ENCODE measurements at places on chromosomes 1 and 21.

DNA sequence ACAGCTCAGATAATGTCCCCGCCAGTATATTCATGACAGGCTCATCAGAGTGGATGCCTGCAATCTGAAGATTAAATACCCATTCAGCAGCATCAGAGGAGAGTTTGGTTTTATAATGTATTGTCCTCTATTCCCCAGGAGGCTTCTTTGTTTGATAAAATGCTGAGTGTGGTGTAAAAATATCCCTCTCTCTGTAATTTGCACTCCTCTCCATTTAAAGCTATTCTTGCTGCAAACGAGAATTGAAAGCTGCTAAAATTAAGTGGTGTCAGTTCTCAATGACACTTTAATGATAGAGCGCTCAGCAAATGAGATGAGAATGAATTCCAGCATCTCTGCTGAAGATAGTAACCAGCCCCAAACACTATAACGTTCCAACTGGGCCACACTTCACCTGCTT is 205.7 kb upstream of the RRP15 start:
- no peak for DNase-seq

- DNase-seq, result no peak
Measured at GRCh38 chr1:185559684-185560331, 174.4 kb upstream of the HMCN1 start.

- no peak for DNase-seq
Measured at GRCh38 chr21:42694751-42695696, 41.6 kb downstream of the PDE9A start.

GRCh38 chr1:51897699-51898031 is 19.1 kb upstream of the NRDC start:
- no peak for DNase-seq

GRCh38 chr1:220217383-220217988 is 54.8 kb downstream of the RAB3GAP2 start:
- no peak for DNase-seq

- DNase-seq, result no peak
Measured at GRCh38 chr1:229862017-229862774, 204.8 kb upstream of the GALNT2 start.

GRCh38 chr1:10853701-10854100 is 57.3 kb upstream of the CASZ1 start:
- no peak for DNase-seq

DNA sequence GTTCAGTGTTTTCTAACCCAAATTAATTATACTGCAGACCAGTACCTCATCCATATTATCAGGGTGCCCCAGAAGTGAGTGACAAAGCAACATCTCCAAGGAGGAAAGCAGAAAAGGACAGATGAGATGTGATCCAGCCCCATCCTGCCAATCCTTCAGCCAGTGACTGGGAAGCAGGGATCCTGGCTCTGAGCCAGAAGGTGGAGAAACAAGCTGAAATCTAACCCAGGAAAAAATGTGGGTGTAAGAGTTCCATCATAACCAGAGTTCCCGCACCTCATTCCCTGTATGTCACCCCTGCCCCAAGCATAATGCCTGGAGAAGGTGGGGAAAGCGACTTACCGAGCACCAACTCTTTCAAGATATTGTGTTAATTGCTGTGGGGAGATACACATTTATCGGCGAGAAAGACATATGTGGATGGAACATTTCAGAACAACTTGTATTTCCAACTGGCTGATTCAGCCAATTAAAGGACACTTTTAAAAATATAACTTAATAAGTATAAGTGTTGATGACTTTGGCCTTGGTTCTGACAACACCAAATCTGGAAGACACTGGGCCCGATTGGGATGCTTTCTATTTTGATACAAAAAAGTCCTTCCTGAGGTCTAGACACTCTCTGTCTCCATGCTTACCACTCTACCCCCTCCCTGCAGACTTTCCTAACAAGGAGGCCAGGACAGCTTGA is 14.9 kb downstream of the PLEKHA6 start:
- no peak for DNase-seq

- no peak for DNase-seq
Measured at GRCh38 chr1:156717351-156717750, 10.9 kb upstream of the METTL25B start.

GRCh38 chr1:175511496-175511895 is 231.9 kb downstream of the TNR start:
- no peak for DNase-seq

GRCh38 chr1:78227705-78228635 is 182.2 kb downstream of the GIPC2 start:
- no peak for DNase-seq

DNA sequence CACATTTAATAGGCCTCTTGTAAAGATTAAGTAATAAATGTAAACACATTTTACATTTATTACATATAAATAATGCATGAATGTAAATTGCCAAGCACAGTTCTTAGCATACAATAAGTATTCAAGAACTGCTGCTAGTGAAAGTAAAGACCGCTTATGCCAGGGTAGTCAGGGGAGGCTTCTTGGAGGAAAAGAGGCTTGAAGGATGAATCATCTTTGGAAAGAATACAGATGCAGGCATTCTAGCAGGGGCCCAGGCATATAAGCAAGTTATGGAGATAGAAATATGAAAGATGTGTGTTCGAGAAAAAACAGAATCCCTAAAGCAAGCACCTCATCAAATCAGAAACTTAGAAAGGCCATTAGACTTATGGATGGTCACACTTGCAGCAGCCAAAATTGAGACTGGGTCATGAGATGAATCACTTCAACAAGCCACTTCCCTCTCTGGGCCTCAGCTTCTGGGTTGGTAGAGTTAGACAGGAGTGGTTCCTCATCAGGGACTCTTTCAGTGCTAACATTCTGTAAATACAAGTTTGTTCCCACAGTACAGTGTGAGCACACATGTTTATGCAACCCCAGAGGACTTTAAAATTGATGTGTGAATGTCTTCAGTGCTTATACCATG is 79.8 kb upstream of the ROR1 start:
- no peak for DNase-seq

DNA sequence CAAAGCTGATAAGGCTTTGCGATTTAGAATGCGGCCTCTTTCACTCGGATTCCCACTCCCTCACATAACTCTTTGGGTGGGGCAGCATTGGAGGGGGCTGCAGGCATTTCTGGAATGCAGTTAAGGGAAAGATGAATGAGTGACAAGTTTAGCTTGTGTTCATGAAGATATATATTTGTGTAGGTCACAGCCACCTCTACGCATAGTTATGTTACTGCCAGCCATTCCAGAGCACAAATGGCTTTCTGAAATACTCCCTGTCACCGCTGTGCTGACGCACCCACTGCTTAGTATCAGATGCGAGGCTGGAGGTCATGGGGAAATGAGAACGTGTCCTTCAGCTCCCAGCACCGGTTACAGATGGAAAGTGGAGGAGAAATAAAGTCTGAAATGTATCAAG is 54.1 kb upstream of the ATP1A1 start:
- DNase-seq, result no peak

DNA sequence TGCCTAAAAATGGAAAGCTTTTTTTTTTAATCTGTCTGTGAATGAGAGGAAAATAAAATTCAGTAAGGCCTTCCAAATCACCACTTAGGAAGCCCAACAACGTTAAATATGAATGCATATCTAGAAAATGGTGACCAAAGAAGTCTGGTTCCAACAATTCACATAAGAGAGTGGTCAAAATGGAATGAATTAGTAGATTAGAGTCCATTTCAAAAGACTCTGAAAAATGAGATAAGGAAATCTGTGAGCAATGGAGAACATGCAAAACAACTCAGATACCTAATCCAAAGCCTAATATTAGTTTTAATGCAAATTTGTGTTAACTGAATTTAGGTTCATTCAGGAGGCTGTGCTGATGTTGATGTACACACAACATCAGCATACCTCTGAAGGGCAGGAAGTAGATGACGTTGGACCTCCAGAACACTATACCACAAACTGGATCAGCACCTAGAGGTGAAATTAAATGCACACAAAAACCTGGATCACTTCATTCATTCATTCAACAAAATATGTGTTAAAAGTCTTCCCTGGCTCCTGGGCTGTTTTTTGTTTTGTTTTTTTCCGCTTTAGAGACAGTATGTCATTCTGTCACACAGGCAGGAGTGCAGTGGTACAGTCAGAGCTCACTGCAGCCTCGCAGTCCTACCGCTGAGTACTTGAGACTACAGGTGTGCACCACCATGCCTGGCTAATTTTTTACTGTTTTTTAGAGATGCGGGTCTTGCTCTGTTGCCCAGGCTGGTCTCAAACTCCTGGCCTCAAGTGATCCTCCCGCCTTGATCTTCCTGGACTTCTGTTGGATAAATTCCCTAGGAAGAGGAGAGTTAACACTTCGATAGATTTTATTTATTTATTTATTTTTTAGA is 4.9 kb upstream of the BRWD1 start:
- DNase-seq, result no peak

- DNase-seq, result no peak
Measured at GRCh38 chr21:21807598-21807903, 809.3 kb downstream of the NCAM2 start.

DNA sequence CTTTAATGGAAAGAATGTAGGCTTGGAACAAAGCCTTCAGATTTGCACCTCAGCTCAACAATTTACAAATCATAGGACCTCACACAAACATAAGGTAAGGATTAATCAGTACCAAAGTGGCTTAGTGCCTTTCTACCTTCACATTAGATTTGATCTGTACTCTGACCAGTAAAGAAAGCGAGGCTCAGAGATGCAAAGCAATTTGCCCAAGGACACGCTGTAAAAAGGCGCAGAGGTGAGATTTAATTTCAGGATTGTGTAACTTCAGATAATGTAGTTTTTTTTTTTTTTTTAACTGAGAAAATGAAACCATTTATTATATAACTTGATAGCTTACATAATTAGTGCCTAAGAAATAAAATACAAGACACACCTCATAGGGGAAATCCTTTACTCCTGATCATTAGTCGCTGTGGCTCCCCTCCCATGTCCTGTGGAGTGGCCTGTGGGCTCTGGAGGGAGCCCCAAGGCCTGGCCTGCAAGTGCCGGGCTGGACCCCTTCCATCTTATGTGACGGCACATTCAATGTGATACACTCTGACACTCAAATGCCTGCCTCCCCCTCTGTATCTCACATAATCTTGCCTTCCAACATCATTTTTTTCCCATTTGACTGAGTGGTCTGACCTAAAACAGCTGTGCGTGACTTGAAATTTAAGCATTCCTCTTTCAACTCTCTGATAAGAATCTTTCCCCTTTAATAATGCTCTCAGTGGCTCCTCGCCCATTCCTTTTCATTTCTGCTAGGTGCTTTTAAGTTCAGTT is 426.5 kb upstream of the DAB1 start:
- DNase-seq, result no peak

- no peak for DNase-seq
Measured at GRCh38 chr1:82880506-82880905, 1079.8 kb downstream of the ADGRL2 start.

- DNase-seq, result peak; percentile 54
Measured at GRCh38 chr1:37255136-37255795, 219.1 kb upstream of the ZC3H12A start.

GRCh38 chr1:77900687-77901293 is 12.4 kb downstream of the NEXN start:
- DNase-seq, result no peak

- DNase-seq, result peak; percentile 35
Measured at GRCh38 chr1:183609313-183609712, 19.1 kb upstream of the NCF2 start.

GRCh38 chr1:247639381-247639981 is 34.1 kb downstream of the OR2G3 start:
- DNase-seq, result no peak

DNA sequence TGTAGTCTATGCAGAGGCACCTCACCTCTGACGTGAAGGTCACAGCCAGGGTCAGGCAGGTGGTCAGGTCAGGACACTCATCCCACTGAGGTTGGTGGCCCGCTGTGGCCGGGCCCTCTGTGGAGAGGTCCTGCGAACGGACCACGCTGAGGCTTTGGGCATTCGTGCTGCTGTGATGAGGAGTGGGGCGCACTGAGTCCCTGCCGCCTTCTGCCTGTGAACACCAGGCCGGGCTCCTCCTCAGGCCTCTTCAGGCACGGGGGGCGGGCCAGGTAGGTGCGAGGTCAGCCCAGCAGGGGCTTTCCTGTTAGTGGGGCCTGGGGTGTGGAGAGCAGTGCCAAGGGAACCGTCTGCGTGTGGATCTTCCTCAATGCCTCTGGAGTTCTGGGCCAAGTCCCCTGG is 39.0 kb downstream of the COQ8A start:
- DNase-seq, result no peak

GRCh38 chr1:29120947-29121485 is 2.7 kb downstream of the TMEM200B start:
- DNase-seq, result no peak

- DNase-seq, result no peak
Measured at GRCh38 chr1:235067396-235068157, 61.1 kb downstream of the TOMM20 start.

GRCh38 chr1:53274026-53274425 is 35.7 kb upstream of the MAGOH start:
- no peak for DNase-seq

GRCh38 chr1:38005195-38006007 is at the start of gene FHL3:
Gene FHL3 (minus strand): TSS chr1:38005514. CDS start chr1:37999412, 6,102 bp downstream.
- DNase-seq, result peak; percentile 71

DNA sequence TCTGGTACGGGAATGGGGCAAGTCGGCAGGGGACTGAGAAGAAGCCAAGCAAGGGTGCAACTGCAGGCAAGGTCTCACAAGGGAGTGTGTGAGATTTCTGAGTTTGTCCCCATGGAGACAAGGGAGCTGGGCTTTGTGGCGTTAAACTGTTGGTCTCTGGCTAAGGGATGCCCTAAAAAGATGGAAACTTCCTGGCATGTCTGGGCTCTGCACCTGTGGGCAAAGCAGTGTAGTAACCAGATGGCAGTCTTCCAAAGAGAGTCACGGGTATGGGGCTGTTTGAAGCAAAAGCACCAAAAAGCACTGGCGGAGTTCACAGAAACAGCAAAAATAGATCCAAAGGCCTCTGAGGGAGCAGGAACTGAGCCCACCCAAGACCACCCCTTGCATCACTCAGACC is 104.8 kb upstream of the SLC44A3 start:
- DNase-seq, result no peak

DNA sequence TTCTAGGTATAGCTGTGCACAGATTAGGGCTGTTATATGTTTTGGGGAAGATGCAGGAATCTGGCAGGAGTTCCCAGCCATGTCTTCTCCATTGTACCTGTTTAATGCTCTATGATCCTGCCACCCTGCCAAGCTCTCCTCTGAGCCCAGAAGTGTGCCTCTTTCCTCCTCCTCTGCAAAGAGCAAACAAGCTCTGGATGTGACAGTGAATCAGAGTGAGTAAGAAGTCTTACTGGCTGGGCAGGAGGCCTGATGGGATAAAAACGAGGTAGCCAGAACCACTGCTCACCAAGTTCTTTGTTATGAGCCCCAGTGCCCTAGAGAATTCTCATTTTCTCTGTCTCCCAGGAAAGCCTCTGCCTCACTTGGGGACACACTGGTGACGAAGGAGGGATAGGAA is 69.0 kb downstream of the BRINP2 start:
- DNase-seq, result no peak

- no peak for DNase-seq
Measured at GRCh38 chr1:8506995-8507615, 189.2 kb downstream of the SLC45A1 start.

DNA sequence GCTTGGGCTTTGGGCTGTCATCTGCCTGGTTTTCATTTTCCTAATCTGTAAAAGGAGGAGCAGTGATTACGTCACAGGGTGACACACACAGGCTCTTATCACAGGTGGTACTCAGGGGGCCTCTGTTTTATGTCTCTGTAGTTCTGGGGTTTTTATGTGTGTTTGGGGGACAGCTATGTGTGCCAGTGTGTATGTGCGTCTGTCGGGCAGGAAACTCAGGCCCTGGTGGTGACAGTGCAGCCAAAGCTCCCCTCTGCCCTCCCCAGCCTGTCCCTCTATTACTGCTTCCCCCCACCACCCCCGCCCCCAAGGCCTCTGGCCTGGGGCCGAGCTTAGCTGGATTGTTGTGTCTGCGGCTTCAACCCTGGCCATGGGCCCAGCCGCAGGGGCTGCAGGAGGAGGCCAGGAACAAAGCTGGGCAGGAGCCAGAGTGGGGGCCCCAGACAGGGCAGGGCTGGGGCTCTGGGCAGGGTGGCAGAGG is 13.3 kb downstream of the MFAP2 start:
- no peak for DNase-seq
